ENCODE measurements at places on chromosomes 4 and X.

GRCh38 chrX:10496345-10496965 lies 123.9 kb downstream of the MID1 start:
- no peak for DNase-seq

- DNase-seq: no peak
Measured at GRCh38 chr4:82900066-82900410, 497 bp upstream of the THAP9 start.

DNA sequence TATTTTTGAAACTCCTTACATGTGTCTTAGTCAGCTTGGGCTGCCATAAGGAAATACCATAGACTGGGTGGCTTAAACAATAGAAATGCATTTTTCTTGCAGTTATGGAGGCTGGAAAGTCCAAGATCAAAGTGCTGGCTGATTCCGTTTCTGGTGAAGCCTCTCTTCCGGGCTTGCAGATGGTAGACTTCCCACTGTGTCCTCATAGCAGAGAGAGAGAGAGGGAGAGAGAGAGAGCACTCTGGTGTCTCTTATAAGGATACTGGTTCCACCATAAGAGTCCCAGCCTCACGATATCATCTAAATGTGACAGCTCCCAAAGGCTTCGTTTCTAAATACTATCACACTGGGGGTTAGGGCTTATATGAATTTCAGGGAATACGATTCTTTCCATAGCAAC lies 39.7 kb downstream of the ENPEP start:
- DNase-seq: no peak

DNA sequence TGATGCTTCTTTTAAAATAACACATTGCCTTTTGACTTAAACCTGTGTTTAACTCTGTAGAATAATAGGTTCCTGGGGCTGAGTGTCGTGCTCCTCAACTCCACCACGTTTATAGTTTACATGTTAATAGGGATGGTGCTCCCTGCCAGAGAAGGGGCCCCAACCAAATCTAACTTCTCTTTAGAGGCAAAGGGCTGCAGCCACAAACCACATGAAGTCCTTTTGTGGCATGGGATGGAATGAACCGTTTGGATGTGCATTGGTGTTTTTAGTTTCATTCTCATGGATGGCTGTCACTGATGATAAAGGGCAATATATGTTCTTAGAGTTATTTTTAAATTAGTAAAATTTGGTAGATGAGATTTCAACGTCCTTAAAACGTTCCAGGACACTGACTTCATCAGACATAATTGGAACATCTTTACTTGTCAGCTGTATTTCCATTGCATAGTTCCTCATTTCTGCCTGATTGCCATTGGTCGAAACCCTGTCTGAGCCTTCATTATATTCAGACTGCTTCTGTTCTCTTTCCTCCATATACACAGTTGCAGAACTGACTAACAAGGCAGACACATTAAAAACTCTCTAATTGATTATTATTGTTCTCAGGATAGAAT lies 60.4 kb upstream of the HPF1 start:
- no peak for DNase-seq

DNA sequence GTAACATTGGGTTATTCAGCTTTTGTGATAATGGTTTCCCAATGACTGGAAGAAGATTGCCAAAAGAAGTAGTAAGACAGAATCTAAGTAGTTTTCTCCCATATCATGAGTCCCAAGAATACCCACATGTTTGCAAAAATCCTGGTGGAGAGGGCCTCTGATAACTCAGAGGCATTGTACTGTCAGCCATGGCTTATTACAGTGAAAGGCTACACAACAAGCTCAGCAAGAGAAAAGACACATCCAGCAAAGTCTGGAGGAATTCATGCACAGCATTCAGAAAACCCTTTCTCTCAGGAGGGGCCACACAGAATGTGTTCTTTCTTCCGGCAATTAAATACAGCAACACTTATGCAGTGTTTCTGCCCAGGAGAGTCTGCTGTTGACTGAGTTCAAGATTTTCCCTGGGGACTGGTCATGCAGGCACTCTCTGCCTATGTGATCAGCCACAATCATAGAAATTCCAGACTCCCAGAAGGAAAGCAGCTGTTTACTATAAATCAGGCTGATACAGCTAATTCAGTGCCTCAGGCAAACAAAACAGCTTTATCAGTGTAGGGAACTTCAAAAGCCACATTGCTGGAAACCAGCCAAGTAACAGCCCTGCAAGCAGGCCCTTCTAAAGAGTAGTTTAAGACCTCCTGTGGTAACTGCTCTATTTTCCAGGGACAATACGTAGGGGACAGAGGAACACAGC lies 937.1 kb downstream of the CCSER1 start:
- no peak for DNase-seq

DNA sequence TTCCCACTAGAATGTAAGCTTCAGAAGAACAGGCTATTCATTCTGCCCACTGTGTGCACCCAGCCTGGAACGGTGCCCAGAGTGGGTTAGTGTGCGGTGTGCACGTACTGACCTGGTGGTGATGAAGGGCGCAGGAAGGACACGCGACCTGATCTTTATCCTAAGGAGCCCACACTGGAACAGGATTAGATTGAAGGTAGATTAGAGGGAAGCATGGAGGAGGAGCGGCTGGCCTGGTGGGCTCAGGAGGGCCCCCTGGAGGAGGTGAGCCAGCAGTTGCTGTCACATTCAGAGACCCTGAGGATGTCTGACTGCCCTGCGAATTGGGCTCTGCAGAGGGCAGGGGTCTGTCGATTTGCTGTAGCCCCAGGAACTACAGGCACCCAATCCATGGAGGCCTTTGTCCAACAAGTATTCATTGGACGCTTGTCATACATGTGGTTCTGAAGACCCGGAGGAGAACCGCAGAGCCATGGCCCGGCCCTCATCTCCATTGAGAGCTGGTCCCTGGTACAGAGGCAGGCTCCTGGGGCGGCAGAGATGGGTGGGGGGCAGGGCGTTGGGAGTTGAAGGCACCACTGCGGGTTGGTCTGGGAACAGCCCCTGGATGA lies 73.2 kb downstream of the HTRA3 start:
- no peak for DNase-seq

DNA sequence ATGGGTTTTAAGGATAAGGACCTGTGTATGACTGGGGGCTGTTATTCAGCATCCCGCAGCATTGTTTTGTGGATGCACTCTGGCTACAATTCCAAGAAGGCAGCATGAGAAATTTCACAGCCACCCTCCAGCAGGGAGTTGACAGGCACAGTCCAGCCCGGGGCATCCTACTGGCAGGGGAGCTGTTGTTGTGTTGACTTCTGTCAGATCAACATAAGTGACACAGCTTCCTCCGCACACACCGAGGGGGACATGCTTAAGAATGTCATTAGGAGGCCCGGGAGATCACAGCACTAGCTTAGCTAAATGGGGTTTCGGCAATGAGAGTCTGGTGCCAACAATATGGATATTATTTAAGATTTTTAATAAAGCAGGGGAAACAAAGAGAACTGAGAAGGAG lies 326.5 kb downstream of the ASMT start:
- no peak for DNase-seq

DNA sequence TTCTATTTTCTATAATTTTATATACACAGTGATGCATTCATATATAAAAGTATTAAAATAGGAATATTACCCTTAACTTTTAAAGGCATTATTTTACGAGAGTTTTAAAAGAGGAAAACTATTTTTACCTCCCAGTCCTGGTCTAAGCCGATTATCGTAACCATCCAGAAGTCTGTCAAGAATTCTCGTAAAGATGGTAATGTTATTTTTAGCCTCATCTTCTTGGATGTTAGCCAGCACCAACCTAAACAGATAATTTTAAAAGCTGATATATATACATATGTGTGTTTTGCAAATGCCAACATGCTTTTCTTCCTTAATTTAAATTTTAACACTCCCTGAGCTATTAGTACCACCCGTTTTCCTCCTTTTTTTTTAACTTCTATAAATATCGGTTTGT lies 4.0 kb downstream of the GABRA2 start:
- no peak for DNase-seq

GRCh38 chrX:133302775-133303445 lies 84.8 kb upstream of the TFDP3 start:
- no peak for DNase-seq

DNA sequence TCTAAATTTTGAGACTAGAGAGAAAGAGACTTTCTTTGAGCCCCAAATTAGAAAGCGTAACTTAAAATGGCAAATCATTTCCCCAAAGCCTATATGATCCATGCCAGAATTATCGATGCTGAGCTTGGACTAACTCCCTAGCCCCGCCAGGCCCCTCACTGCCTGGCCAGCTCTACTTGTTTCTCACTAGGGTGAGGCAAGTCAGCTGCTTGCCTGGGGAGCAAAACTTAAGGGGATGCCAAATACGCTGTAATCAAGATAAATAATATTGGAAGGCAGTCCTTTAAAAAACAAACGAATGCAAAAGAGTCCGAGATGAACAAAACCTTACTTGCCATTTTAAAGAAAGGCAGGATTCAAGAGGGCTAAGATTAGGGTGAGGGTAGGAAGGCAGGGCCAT lies 236.0 kb downstream of the FRMPD4 start:
- no peak for DNase-seq

DNA sequence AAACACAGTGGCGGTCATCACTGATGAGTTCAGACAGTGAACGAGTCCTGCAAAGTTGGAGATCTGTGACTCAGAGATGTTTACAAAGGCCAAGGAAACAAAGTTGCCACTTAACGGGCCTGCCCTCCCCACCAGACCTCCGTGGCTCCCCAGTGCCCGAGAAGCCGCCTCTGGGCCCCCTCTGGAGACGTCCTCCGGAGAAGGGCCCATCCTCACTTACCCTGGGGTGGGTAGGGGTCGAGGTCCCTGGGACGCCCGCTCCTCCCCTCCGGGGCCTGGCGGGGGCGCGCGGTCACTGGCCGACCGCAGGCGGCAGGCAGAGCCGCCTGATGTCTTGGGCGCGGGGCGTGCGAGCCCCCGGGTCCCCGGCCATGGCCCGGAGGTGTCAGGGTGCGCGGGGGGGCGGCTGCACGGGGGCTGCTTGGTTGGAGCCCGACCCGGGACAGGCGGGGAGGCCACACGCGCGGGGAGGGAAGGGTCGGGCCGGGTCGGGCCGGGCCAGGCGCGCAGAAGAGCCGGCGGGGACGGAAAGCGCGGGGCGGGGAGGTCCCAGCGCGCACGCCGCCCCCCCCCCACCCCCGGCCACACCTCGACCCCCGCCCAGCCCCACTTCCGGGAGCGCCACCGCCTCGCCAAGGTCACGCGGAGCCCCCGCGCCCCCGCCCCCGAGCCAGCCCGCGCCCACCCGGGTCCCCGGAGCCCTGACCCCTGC lies 529 bp downstream of the DHRSX start:
- no peak for DNase-seq

- no peak for DNase-seq
Measured at GRCh38 chrX:16213961-16214360, 46.7 kb downstream of the MAGEB17 start.

DNA sequence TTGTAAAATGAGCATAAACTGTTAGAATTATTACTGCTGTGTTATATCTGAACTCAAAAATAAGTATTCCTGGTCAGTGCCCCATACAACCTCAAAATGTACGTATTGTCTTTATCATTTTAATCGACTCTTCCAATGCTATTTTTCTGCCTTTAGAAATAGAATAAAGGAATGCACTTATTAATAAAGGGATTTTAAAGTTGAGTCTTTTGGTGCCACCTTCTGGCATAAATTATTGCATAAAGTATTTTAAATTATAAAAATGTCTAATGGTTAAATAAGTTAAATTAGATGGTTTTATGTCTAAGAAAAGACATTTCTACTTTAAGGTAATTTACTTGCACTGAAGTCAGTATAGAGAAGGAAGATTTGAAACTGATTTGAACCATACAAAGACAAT lies 424.0 kb upstream of the NDST4 start:
- DNase-seq: no peak

- no peak for DNase-seq
Measured at GRCh38 chr4:3239998-3240920, 8.7 kb upstream of the MSANTD1 start.

DNA sequence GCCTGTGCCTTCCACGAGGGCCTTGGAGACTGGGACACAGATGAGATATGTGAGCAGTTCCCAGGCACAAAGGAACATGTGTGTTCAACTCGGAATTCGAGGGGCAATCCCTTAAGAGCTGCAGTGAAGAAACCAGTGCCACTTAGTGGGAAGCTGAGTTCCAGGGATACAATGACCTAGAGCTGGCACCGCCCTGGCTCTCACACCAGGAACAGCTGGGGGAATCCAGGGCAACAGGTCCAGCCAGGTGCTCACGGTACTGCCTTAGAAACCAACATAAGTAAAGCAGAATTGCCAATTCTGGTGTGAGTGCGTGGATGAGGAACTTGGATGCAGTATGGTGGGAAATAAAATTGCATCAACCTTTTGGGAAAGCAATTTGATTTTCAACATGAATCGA lies 122.9 kb downstream of the AFAP1 start:
- DNase-seq: no peak

DNA sequence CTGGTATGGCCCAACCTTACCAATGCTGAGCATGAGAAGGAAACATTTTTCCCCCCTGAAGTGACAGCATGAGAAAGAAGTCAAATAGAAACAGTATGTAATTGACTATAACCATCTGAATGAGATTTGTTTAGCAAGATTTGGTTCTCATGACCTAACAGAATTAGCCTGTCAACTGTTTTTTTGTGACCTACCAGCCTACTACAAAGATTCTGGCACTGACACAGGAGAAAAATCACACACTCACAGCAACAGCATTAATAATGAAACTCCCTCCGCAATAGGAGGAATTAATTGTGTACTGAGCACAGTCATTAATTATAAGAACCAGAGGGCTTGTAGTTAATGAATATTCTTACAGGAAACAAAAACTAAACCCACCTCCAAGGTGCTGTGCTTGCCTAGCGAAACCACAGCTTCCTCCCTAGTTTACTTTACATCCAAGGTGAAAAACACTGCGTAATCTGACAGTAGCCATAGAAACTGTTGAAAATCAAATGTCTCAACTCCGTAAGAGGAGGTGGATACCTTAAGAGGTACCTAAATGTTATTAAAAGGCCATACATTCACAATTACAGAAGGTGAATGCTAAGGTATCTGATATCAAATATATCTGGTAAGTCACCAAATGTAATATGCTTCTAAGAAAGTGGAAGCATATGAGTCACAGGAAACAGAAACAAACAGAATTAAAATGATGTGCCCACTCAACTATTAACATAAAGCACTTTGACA lies 34.9 kb downstream of the MMRN1 start:
- DNase-seq: no peak
